ENCODE measurements at places on chromosomes 11 and 22. TPM values are rescaled to one million over a fixed set of nuclear protein-coding genes. Genes with fewer than 3 reads are reported as not detected.

DNA sequence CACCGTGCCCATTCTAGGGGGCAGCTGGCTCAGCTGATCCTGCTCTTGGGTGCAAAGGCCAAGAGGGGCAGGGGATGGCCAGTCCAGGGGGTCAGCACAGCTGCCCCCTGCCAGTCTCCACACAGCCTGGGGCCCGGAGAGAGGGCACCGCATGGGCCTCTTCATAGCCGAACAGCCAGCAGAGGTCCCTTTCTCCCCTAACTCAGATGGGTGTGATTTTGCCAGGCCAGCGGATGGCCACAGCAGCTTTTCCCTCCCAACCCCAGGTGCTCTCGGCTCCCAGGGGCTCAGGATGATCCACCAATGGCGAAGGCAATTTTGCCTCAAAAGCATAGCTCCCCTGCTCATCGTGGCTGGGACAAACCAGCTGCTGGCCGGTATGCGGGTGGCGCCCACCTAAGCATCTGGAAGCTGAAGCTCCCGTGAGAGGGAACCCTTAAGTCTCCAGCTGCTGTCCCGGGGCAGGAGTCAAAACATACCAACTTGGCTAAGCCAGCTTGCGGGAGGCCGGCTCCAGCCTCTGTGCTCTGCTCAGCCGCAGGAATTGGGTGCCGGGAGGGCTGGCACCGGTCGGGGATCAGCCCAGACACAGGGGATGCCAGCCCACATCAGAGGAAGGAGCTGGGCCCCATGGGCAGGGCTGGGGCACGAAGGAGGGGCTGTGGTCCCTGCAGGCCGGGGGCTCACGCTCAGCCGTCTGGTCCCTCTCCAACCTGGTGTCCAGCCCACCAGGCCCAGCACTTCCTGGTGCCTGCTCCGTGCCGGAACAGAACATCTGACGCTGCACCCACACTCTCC, 30.5 kb upstream of the GNB1L start:
- H3K36me3 ChIP-seq = no peaks in the 10 kb centered on the region
- H3K4me1 ChIP-seq = peaks cover 12% of the 10 kb centered on the region
- no peak for DNase-seq

GRCh38 chr22:44545773-44546172, 47.7 kb upstream of the RTL6 start:
- no peak for DNase-seq
- H3K36me3 ChIP-seq = no peaks in the 10 kb centered on the region
- no peaks in the 10 kb centered on the region for H3K4me1 ChIP-seq
- H3K27me3 ChIP-seq = no peaks in the 10 kb centered on the region
- H3K4me3 ChIP-seq = no peak overlapping the region
- no peak overlapping the region for H3K27ac ChIP-seq

GRCh38 chr11:33731723-33732531, 4.3 kb downstream of the CD59 start:
- no peak for DNase-seq
- no peak overlapping the region for H3K27ac ChIP-seq
- H3K4me3 ChIP-seq = no peak overlapping the region
- H3K4me1 ChIP-seq = peaks cover 6% of the 10 kb centered on the region

DNA sequence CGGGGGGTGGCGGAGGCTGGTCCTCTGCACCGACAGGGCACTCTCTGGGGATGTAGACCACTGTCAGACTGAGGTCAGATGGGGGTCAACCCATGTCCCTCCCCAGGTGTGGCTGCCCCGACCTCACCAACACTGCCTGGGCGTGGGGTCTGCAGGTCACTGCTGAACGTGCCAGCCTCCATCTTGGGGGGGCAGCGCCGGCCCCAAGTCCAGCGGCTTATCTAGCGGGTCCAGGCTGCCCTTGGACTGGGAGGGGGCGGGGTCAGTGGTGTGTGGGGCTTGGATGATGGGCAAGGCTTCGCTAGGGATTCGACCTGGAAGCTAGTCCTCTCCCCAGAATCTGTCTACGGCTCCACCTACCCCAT, 178.2 kb downstream of the IGLL1 start:
- no peaks in the 10 kb centered on the region for H3K36me3 ChIP-seq
- no peak for DNase-seq
- peak overlapping the region; percentile 46 for H3K4me3 ChIP-seq
- peaks cover 8% of the 10 kb centered on the region for H3K4me1 ChIP-seq
- peaks cover 7% of the 10 kb centered on the region for H3K27me3 ChIP-seq

GRCh38 chr11:19380375-19380774, 139.6 kb upstream of the E2F8 start:
- H3K4me1 ChIP-seq = no peaks in the 10 kb centered on the region
- H3K36me3 ChIP-seq = no peaks in the 10 kb centered on the region
- H3K27ac ChIP-seq = no peak overlapping the region
- no peak for DNase-seq

- no peak for DNase-seq
- no peaks in the 10 kb centered on the region for H3K36me3 ChIP-seq
- no peak overlapping the region for H3K4me3 ChIP-seq
- H3K27ac ChIP-seq = no peak overlapping the region
Measured at GRCh38 chr11:67320011-67320410, 16.7 kb downstream of the SSH3 start.

NRIP3 gene
- 7.8 TPM for total RNA-seq

NCAPH2 gene
- 62.2 TPM for total RNA-seq

All from H1 (cell line).